T-helper 2 cell treated with Interferon-gamma antibody and Interleukin-4, amounts not matched to agents 100 ng/mL and 5 ng/mL, for 36 hours (primary cell): ENCODE measurements at places on chromosomes 2 and 18. TPM values are rescaled to one million over a fixed set of nuclear protein-coding genes. Genes with fewer than 3 reads are reported as not detected.

CFAP65 gene
- total RNA-seq: not detected in 2 replicates

GCG gene
- total RNA-seq: not detected in 2 replicates

CCDC88A gene
- 14.4 and 21.0 TPM in 2 replicates for total RNA-seq

NIF3L1 gene
- total RNA-seq: 27.3 and 28.4 TPM in 2 replicates

ZNF396 gene
- 0.45 and 0.52 TPM in 2 replicates for total RNA-seq

TMEM163 gene
- 0.25 and 0.30 TPM in 2 replicates for total RNA-seq

SSB gene
- 98.9 and 105 TPM in 2 replicates for total RNA-seq
